CD4-positive, alpha-beta T cell treated with Interferon alpha-2 for 1 hour (primary cell): ENCODE measurements at places on chromosomes 4 and X.

- DNase-seq, result no peak
Measured at GRCh38 chr4:121980643-121981042, 28.8 kb upstream of the TRPC3 start.

- no peak for DNase-seq
Measured at GRCh38 chr4:3257103-3257555, 8.2 kb downstream of the MSANTD1 start.

- DNase-seq, result no peak
Measured at GRCh38 chr4:740011-740410, 34.4 kb downstream of the PCGF3 start.

GRCh38 chr4:183304067-183304466 lies 16.0 kb downstream of the CLDN22 start:
- no peak for DNase-seq

DNA sequence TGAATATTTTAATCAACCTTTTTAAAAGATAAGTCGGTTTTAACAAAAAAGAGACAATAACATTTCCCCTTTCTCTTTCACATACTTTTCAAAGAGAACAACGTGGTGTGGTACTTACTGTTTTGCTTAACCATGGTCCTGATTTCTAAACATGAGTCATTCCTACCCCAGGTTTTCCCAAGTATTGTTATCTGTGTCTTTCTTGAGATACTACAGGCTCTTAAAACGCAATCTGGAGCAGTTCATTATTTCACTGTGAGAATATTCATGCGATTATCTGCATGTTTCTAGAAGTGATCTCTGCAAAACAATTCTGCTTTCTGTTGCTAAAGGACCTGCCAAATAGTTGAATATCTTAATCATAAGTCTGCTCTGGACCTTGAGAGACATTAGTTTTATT lies 127.3 kb downstream of the TENM3 start:
- no peak for DNase-seq

DNA sequence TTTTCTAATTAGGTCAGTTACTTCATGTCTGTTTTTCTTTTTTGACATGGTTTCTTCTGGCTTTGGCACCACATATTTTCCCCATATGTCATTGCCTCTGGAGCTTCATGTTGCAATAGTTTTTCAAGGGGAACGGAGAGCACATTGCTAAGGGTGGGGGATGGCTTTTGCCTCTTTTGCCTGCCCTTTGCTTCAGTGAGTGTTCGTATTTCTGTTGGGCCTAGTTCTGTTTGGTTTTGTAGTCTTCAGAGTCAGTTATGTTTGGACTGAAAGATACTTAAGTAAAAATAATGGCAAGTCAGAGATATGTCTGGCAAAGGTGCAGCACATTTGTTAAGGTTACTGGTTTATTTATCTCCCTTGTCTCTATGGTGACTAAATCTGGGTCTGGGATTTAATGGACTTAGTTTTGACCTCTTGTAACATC lies 29.1 kb downstream of the FHL1 start:
- no peak for DNase-seq

GRCh38 chr4:76198411-76199237 lies 15.0 kb downstream of the SCARB2 start:
- peak; percentile 17 for DNase-seq

GRCh38 chr4:68348577-68348976 lies 1.3 kb downstream of the YTHDC1 start:
- DNase-seq, result no peak

DNA sequence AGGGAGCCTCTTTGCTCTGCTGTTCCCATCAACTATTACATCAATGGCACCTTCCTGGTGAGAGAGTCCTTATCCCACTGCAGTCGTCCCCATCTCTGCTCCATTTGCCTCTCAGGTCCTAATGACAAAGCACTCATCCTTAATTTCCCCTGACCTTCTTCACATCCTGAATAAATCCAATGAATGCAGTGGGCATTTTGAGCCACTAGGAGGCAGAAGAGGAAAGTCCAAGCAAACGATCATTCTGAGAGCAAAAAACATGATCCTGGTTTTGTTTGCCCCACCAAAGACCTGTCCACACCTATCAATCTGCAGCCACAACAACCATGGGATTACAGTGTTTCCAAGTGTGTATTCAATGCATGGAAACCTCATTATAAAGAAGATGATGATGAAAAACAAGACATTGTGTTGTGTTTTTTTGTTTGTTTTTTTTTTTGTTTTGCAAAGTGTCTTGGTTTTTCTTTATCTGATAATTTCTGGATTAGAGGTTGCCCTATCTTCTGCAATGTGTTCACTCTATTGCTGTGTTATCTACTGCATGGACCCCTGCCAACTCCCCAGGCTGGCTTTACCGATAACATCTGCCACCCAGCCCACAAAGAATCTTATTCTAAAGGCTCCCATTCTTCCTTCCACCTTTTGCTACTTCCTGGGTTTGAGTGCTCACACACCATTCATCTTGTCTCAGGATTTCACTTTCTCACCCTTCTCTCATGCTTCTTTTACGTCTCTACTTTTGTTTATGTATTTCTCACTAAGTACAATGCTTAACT lies 207.2 kb downstream of the NLGN4X start:
- peak; percentile 6 for DNase-seq

GRCh38 chr4:137923494-137923893 lies 318.7 kb downstream of the SLC7A11 start:
- no peak for DNase-seq

GRCh38 chr4:40953283-40954087 lies 203.7 kb downstream of the NSUN7 start:
- DNase-seq, result no peak

- no peak for DNase-seq
Measured at GRCh38 chr4:27176400-27176799, 315.8 kb downstream of the STIM2 start.

- peak; percentile 11 for DNase-seq
Measured at GRCh38 chr4:7052923-7053715, 9.9 kb downstream of the TADA2B start.

GRCh38 chr4:184951668-184952160 lies 66.6 kb upstream of the HELT start:
- DNase-seq, result no peak

DNA sequence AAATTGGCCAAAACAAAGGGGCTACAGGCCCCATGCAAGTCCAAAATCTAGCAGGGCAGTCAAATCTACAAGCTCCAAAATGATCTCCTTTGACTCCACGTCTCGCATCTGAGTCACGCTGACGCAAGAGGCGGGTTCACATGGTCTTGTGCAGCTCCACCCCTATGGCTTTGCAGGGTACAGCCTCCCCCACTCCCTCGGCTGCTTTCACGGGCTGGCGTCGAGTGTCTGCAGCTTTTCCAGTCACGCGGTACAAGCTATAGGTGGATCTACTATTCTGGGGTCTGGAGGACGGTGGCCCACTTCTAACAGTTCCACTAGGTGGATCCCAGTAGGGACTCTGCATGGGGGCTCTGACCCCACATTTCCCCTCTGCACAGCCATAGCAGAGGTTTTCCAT lies 99.2 kb upstream of the KCNIP4 start:
- DNase-seq, result no peak

DNA sequence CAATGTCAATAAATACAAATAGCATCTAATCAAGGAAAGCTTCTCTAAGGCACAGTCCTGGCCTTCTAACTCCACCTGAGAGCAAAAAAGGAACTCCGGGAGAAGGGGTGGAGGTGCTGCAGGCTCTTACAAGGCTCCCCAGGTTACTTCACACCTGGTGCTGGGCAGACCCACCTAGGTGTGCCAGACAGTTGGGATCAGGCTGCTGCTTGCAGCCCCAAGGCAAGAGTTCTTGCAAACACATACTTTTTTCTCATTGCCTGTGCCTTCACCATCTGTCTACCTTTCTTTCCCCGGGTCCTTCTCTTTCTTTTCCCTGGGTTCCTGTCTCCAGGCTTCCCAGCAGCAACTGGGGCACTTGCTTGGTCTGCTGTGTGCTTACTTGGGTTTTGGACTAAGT lies 81.4 kb upstream of the STIM2 start:
- no peak for DNase-seq

DNA sequence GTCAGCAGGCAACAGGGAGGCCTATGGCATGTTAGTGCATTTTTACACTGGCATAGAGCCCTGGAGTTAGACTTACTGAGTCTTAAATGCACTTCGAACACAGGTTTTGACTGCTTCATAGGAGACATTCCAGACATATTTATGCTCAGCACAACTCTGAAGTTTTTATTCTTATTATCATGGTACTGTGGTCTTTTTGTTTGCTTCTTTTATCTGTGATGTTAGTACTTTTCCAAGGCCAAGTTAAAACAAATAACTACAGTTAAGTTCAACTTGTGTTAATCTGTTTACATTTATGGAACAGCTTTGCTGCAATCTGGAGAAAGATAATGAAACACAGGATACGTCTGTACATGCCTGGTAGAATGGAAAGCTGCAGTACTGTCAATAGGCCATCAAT lies 76.5 kb downstream of the COL4A5 start:
- no peak for DNase-seq

- no peak for DNase-seq
Measured at GRCh38 chr4:88196523-88197185, 38.2 kb upstream of the ABCG2 start.

GRCh38 chr4:31995943-31996901 lies 1276.1 kb downstream of the PCDH7 start:
- no peak for DNase-seq
